ENCODE measurements at places on chromosomes 3 and 15. TPM values are rescaled to one million over a fixed set of nuclear protein-coding genes. Genes with fewer than 3 reads are reported as not detected.

The TMEM207 gene
- not detected for total RNA-seq

The TRANK1 gene
- total RNA-seq, result 6.6 TPM

The ZCWPW2 gene
- total RNA-seq, result 3.1 TPM

The DLL4 gene
- 11.6 TPM for total RNA-seq

The TRIP4 gene
- 11.9 TPM for total RNA-seq

The TNK2 gene
- total RNA-seq, result 28.9 TPM

The ANP32A gene
- total RNA-seq, result 138 TPM

The CLDN16 gene
- not detected for total RNA-seq

The IMPG2 gene
- total RNA-seq, result 0.20 TPM

The ACSBG1 gene
- total RNA-seq, result 0.05 TPM

The HES1 gene
- total RNA-seq, result 13.4 TPM

The FBXL22 gene
- total RNA-seq, result 42.4 TPM

The HAUS2 gene
- total RNA-seq, result 12.2 TPM

The MGLL gene
- 94.3 TPM for total RNA-seq

The ONECUT1 gene
- total RNA-seq, result not detected

The FOXB1 gene
- not detected for total RNA-seq

The SNUPN gene
- total RNA-seq, result 18.1 TPM

The SNX33 gene
- 12.0 TPM for total RNA-seq

The SMCO1 gene
- 110 TPM for total RNA-seq

The PLSCR2 gene
- total RNA-seq, result not detected

The KNSTRN gene
- 10.1 TPM for total RNA-seq

The ALPK3 gene
- total RNA-seq, result 118 TPM

The MKRN2OS gene
- not detected for total RNA-seq

The ZNF717 gene
- total RNA-seq, result 7.7 TPM

The CELSR3 gene
- total RNA-seq, result 0.35 TPM

The CD200 gene
- total RNA-seq, result 1.3 TPM

The ATP13A5 gene
- total RNA-seq, result not detected

The SCG3 gene
- not detected for total RNA-seq

The ADPRH gene
- total RNA-seq, result 10.3 TPM

The RTP3 gene
- total RNA-seq, result not detected

The GXYLT2 gene
- 7.3 TPM for total RNA-seq

The GATA2 gene
- 8.0 TPM for total RNA-seq

The AHSG gene
- not detected for total RNA-seq
